ENCODE measurements at places on chromosomes 16 and 17. TPM values are rescaled to one million over a fixed set of nuclear protein-coding genes. Genes with fewer than 3 reads are reported as not detected.

DNA sequence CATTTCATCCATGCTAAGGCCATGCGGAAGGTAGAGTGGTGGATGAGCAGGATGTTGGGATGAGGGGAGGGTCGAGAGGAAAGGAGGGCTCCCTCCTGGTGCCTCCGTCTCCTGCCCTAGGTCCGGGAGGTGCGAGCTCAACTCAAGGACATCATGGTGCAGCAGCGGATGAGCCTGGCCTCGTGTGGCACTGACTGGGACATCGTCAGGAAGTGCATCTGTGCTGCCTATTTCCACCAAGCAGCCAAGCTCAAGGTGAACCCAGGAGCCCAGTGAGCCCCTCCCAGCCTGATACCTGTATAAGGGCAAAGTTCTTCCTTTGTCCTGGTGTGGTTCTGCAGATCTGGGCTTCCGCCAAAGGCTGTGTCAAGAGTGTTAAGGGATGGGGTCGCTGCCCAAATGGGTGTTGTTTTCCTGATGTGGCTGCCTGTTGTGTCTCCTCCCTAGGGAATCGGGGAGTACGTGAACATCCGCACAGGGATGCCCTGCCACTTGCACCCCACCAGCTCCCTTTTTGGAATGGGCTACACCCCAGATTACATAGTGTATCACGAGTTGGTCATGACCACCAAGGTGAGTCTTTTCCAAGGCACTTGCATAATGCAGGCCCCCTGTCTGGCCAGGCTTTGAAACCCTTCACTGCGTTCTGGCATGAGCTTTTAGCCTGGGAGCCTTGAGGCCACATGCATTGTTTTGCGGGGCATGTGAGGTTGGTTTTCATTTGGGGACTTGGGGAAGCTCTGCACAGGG, 14.9 kb downstream of the DHX38 start:
- peaks cover 12% of the 10 kb centered on the region for H3K36me3 ChIP-seq
- no peak overlapping the region for H3K4me3 ChIP-seq
- no peak for DNase-seq
- H3K27ac ChIP-seq: no peak overlapping the region
- peaks cover 4% of the 10 kb centered on the region for H3K27me3 ChIP-seq

DNA sequence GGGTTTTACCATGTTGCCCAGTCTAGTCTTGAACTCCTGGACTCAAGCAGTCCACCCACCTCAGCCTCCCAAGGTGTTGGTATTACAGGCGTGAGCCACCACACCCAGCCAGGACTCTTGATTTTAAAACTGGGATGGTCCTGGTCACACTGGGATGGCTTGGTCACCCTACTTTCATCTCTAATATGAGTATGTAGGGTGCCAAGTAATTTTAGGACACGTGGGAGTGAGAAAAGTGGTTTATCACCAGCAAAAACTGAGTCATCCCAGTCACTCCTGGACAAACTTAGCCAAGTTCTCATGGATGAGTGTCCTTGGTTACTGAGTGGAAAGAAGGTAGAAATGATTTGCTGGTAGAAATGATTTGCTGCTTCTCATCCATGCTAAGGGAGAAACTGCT, 9.9 kb downstream of the CLEC19A start:
- peaks cover 6% of the 10 kb centered on the region for H3K4me1 ChIP-seq
- H3K27me3 ChIP-seq: peaks cover under 1% of the 10 kb centered on the region
- no peak overlapping the region for H3K27ac ChIP-seq
- no peak overlapping the region for H3K4me3 ChIP-seq
- DNase-seq: no peak
- no peaks in the 10 kb centered on the region for H3K36me3 ChIP-seq

GRCh38 chr17:64410750-64411490, 20.3 kb upstream of the PECAM1 start:
- no peak for DNase-seq
- H3K4me3 ChIP-seq: no peak overlapping the region
- no peaks in the 10 kb centered on the region for H3K36me3 ChIP-seq

The CMTM2 gene
- not detected for total RNA-seq

The TP53TG3C gene
- total RNA-seq: not detected

The CDRT15 gene
- not detected for total RNA-seq
